ENCODE measurements at places on chromosomes 2 and 18.

GRCh38 chr2:76415821-76416220 is 705.1 kb upstream of the GCFC2 start:
- DNase-seq, result no peak

GRCh38 chr2:37676274-37676673 is 4.8 kb upstream of the CDC42EP3 start:
- no peak for DNase-seq

DNA sequence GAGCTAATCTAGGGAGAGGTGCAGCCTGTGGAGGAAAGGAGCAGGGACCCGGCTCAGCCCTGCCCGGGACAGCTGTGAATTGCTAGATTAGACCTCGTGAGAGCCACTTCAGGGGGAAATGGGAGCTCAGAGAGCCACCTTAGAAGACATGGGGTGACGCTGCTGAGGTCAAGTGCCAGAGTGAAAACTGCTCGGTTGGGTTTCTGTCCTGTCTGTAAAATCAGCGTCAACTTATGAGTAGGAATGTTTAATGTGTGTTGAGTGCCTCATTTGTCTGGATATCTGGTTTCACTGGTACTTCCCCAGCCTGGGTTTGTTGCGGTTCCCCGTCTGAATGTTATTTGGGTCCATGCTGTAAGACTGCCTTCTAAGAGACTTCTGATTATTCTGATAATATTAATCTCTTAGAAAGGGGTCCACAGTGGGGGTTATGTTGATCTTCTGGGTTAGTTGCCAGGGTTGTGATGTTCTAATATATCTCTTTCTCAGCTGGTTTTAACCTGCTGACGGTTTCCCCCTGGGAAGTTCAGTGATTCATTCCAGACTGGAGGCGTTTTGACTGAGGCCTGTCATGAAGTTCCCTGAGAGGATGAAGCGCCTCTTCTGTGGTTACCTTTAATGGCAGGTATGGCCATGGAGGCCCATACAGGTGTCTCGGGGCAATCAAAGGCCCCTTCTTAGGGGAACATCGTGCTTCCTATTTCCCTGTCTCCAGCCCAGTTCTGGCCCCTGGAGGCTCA is 175.9 kb downstream of the SH3RF3 start:
- DNase-seq, result no peak

GRCh38 chr2:182381225-182381624 is 45.6 kb downstream of the PDE1A start:
- DNase-seq, result no peak

- no peak for DNase-seq
These were observed 11.4 kb upstream of the PER2 start for GRCh38 chr2:238299803-238300202.

GRCh38 chr2:207481924-207482323 is 47.8 kb upstream of the CREB1 start:
- no peak for DNase-seq

DNA sequence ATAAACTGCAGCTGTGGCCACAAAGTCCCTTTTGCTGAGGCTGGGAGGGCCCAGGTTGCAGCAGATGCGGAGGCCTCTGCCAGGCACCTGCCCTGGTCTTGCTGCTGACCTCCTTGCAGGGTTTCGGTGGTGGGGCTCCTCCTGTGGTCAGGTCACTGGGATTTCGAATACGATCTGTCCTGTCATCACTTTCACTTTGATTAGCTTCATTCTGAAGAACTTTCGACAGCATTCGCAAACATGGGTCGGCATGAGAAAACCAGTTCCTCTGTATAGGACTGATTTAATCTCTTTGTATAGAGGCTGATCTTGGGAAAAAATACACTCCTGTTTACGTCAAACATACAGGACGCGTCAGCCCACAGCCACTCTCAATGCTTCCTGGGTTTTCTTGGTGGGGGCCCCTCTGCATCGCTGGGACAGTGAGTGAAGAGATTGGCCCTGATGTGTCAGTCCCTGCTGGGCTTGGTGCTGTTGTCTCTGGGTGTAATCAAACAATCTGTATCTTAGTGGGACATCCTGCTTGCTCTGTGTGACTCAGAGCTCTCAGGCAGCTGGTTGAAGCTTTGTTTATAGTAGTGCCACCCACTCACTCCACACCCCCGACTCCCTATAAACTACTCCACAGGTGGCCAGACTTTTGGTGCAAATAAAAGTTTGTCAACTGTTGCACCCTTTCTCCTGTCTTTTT is 209.4 kb upstream of the CXCR4 start:
- DNase-seq, result peak; percentile 54

GRCh38 chr2:169562519-169562918 is 11.1 kb downstream of the FASTKD1 start:
- DNase-seq, result no peak

- DNase-seq, result no peak
These were observed 7.2 kb downstream of the POMC start for GRCh38 chr2:25161055-25161781.

GRCh38 chr2:146826388-146826787 is 1018.4 kb upstream of the ACVR2A start:
- DNase-seq, result no peak

DNA sequence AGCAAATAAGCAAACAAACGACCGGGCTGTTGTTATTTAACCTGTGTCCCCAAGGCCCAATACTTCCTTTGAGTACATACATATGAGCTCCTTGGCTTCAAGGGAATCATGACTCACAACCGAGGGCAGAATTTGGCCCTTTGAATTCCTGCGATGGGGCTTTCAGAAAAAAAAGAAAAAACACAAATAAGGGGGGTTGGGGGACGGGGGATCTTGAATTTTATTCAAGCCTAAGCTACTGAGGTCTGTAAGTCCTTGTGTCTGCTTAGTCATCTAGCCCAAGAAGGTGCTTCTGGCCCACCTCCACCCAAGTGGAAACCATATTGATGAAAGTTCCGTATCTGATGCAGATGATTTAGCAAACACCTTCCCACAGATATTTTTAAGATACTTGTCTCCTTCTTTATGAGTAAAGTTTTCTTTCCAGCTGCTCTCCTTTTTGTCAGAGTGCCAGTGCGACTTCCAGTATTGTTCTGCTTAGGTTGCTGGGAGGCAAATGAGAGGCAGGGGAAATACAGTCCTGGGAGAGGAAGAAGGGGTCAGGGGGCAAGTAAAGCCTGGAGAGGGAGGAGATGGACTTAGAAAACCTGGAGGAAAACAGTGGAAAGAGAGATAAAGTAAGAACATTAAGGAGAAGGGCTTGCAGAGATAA is 169.6 kb downstream of the ZEB2 start:
- no peak for DNase-seq

GRCh38 chr2:189821953-189822748 is 37.9 kb downstream of the PMS1 start:
- no peak for DNase-seq

- no peak for DNase-seq
These were observed 516.3 kb upstream of the FSIP2 start for GRCh38 chr2:185222311-185222710.

DNA sequence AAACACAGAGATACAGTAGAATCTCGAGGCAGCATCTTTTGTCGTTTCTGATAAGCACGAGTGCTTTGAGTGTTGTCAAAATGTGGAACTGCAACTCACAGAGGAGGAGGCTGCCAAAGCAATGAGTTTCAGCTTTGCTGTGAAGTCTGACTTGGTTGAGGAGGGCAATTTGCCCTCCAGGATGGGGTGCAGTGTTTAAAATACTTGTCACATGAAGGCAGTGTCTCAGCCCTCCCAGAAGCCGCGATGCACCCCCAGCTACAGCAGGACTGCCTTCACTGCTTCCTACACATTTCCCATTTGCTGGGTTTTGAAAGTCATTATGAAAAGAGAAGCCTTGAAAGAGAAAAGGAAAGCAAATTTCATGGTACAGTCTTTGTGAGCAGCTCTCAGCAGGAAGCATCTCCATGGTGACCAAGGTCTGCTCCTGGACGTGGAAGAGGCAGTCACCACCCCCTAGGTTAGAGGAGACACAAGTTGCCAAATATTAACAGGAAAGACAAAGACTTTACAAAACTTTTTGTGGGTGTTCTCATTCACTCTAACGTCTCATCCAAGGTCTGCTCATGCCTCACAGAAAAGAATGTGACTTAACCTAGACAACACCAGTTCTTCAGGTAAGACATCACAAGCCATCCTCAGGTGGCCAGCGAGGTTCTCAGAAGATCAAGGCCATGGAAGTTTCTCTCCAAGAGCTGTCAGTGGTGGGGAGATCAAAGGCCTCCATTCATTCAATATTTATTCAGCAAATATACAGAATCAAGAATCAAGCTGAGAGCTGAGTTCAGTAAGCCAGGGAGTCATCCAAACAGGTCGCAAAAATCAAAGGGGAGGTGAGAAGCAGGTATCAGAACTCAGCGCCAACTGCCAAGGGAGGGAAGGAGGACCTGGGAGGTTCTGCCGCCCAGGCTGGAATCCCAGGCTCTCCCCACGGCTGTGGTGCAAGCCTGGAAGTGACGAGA is 476.0 kb downstream of the EIPR1 start:
- DNase-seq, result peak; percentile 40

DNA sequence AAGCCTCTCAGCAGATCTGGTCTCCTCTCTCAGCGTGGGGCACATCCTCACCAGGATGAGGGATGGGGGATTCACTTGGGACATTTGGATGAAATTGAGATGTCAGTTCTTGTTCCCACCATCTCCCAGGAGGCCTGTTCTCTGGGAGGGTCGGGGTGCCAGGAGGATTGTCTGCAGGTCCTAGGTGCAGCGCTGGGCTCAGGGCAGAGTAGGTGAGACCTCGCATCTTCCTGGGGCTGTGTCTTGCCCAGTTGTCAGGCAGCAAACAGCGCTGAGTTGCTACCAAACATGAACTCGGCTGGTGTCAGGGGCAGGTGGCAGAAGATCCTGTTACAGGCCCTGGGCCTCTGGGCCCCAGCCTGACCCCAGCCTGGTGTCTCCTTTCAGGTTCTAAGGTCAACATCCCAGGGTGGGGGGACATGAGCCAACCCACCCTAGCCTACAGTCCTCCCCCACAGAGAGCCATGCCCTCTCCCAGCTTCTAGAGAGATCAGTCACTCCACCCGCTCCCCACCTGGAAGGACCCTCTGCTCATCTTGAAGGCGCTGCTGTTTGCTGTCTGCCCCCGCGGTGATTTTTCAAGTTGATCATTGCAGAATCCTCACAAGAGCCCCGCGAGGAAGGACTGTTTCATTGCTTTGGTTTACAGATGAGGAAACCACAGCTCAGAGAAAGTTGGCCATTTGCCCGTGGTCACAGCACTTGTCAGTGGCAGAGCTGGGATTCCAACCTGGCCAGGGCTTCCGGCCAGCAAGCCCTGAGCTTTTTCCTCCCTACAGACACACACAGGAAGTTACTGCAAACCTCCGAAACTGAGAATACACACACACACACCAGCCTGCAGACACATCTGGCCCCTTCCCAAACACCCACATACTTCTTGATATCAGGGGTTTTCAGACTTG is 83.9 kb downstream of the STPG4 start:
- DNase-seq, result peak; percentile 68

DNA sequence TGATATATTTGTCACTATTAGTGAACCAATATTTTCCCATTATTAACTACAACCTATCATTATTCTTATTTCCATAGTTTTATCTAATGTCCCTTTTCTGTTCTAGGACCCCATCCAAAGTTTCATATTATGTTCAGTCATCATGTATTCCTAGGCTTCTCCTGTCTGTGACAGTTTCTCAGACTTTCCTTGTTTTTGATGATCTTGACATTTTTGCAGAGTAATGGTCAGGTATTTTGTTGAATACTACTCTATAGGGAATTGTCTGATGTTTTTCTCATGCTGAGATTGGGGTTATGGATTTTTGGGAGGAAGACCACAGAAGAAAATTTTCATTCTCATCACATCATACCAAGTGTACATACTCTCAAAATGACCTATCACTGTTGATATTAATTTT is 684.6 kb downstream of the PLCL1 start:
- no peak for DNase-seq

GRCh38 chr2:14297340-14297739 is 335.2 kb upstream of the LRATD1 start:
- DNase-seq, result no peak

DNA sequence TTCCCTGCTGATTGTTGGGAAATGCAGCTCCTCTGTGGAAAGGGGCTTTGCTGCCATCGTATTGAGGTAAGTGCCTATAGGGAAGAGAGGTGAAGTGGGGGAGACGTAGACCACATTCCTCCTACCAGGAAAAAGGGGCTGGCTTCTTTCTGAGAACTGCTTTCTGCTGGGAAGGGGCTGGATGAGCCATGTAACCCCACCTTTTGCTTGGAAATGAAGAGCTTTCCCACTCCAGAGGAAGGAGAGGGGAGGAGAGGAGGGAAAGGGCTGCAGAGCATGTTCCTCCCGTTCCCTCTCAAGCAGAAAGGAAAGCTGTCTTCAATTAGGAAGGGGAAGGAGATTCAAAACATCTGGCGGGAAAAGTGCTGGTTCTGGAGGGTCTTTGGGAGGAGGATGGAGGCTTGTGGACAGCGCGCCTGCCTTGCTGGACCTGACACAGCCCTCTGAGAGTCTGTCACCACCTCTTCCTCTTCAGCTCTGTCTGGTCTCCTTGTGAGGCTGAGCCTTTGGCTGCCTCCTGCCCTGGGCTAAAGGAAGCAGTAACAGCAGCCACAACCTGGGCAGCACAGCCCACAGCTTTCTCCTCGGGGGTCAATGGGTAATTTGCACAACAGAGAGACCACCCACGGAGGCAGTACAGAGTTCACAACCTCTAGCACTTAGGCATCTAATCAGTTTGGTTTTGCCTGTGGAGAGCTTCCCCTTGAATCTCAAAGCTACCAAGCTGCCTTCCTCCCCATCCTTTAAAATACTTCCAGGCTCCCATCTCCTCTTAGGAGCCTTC is 410.0 kb upstream of the TNP1 start:
- DNase-seq, result no peak

DNA sequence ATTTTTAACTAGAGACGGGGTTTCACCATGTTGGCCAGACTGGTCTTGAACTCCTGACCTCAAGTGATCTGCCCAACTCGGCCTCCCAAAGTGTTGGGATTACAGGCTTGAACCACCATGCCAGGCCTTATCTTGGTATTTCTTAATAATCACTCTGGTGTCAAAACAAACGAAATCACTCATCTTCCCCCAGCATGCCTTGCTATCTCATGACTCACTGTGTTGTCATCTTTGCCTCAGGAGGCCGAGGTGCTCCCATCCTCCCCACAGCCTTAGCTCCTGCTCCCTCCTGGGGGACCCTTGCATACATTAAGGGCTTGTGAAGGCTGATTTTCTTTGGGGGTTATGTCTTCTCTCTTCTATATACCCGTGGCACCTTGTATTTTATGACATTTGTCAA is 250.1 kb upstream of the DPP10 start:
- no peak for DNase-seq

DNA sequence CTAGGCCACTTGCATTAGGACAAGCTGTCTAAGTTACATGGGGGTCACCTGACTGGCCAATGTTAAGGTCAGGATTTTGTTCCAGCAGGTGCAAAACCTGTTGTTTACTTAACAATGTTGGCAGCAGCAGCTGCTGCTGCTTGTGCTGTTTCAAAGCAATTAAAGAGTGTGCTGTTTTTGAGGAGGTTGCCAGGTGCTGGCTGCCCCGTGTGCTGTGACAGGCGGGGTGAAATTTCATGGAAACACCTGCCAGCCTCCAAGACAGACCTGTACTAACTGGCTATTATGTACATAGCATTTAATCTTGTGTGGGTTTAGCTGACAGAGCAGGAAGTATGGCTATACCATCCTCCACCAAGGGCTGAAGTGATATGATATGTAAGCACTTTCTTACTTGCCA is 224.9 kb downstream of the ASXL3 start:
- DNase-seq, result no peak

- DNase-seq, result no peak
These were observed 89.2 kb upstream of the LRATD1 start for GRCh38 chr2:14543284-14543683.

GRCh38 chr2:127624756-127625571 is 21.0 kb upstream of the GPR17 start:
- DNase-seq, result no peak

GRCh38 chr2:143482771-143483170 is 353.6 kb downstream of the ARHGAP15 start:
- no peak for DNase-seq

Measured in GM18507 (cell line).